ENCODE measurements at places on chromosomes 13 and 19.

GRCh38 chr13:30974350-30974749 is 41.9 kb downstream of the TEX26 start:
- DNase-seq, result no peak

GRCh38 chr19:22945560-22945959 is 57.4 kb downstream of the ZNF728 start:
- DNase-seq, result no peak

DNA sequence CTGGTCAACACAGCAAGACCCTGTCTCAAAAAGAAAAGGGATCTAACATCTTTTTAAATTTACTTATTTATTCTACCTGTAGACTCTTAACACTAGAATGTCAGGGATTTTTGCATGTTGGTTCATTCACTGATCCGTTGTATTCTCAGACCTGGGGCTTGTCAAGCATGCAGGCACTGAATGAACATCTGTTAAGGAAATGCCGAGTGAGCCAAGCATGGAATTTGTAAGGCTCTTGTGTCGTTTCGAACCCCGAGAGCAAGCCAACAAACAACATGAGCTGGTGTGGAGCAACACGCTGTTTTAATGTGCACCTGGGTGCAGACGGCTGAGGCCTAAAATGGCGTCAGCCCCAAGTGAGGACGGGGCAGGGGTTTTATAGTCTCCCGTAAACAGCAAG is 10.0 kb upstream of the OR1M1 start:
- no peak for DNase-seq

DNA sequence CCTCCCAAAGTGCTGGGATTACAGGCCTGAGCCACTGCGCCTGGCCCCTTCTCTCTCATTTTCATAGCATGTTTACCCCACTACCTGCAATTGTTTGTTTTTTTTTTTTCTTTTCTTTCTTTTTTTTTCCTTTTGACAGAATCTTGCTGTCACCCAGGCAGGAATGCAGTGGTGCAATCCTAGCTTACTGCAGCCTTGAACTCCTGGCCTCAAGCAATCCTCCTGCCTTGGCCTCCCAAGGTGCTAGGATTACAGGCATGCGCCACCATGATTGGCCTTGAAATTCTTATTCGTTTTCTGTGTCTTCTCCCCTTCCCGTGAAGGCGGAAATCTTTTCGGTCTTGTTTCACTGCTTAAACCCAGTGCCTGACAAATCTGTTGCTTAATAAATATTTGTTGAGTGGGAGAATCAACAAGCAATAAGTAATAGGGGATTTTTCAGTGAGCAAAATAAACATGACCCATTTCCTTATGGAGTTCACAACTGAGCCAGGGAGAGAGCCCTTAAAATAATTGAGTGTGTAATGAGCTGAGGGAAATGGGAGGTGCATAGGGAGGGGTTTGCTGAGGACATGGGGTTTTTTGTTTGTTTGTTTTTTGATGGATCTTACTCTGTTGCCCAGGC is 1.8 kb upstream of the INSR start:
- DNase-seq, result no peak

GRCh38 chr13:29855009-29855408 is 4.6 kb upstream of the UBL3 start:
- DNase-seq, result no peak

GRCh38 chr19:1088416-1089010 is 6.7 kb downstream of the POLR2E start:
- DNase-seq, result no peak

DNA sequence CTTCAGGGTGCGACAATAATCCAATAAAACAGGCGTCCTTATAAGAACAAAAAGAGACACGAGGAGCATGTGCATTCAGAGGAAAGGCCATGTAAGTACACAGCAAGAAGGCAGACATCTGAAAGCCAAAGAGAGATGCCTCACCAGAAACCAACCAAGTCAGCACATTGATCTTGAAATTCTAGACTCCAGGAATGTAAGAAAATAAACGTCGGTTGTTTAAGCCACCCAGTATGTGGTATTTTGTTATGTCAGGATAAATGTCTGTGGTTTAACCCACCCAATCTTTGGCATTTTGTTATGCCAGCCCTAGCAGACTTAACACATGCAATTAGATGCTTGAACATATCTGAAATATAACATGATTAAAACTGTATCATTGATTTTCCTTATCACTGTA is 452.0 kb downstream of the SLITRK6 start:
- DNase-seq, result no peak

DNA sequence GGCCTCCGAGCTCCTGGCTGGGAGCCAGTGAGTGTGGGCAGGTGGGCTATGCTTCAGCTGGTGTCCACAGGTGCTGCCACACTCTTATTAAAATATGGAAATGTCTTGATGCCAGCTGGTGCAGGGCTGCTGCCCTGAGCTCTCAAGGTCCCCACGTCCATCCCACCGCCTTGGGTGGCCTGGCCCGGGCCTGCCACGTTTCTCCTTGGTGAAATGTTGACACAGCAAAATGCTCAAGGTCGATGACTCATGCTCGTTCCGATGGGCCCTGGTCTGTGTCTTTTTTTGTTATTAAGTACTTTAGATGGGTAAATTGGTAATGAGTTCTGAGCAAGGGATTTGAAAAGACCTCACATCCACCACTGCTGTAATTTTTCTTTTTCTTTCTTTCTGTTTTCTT is 524.7 kb downstream of the MYO16 start:
- no peak for DNase-seq

GRCh38 chr19:4859697-4860096 is 7.8 kb downstream of the PLIN3 start:
- no peak for DNase-seq

DNA sequence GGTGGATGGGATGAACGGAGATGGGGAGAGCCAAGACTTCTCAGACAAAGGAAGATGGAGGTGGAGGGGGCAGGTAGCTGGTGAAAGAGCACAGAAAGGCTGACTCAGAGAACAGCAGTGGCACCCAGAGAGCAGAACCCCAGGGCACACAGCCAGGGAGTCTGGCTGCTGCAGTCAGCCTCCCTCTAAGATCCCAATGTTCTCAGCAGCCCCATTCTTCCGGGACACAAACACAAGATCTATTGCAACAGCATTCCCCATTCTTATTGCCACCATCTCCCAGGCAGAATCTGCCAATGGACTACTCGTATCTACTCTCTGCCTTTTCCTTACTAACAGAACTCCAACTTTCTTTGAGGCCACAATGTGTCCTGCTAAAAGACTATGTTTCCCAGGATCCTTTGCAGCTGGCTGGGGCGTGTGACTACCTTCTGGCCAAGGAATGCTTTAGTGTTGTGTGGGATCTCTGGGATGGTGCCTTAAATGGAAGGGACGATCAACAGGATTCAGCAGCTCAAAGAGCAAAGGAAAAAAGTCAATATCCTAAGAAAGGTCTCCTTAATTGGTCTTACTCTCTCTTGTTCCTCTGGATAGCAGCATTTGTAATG is 7.5 kb downstream of the THAP8 start:
- no peak for DNase-seq

- DNase-seq, result no peak
Measured at GRCh38 chr13:75541287-75541686, 3.6 kb upstream of the COMMD6 start.

DNA sequence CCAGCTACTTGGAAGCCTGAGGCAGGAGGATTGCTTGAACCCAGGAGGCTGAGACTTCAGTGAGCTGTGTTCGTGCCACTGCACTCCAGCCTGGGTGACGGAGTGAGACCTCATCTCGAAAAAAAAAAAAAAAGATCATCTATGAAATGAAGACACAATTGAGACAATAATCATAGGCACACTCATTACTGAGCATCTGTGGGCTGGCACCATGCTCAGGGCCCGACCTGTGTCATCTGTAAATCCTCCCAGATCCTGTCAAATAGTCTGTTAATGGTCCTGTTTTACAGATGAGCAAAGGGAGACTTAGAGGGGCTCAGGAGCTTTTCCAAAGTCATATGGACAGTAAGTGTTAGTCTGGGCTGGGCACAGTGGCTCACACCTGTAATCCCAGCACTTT is 4.1 kb upstream of the NANOS2 start:
- no peak for DNase-seq

- DNase-seq, result no peak
Measured at GRCh38 chr13:76229281-76229680, 593.2 kb downstream of the LMO7 start.

- no peak for DNase-seq
Measured at GRCh38 chr19:9865732-9866501, 30.8 kb downstream of the PIN1 start.
